ENCODE measurements at places on chromosomes 13 and 19. TPM values are rescaled to one million over a fixed set of nuclear protein-coding genes. Genes with fewer than 3 reads are reported as not detected.

DNA sequence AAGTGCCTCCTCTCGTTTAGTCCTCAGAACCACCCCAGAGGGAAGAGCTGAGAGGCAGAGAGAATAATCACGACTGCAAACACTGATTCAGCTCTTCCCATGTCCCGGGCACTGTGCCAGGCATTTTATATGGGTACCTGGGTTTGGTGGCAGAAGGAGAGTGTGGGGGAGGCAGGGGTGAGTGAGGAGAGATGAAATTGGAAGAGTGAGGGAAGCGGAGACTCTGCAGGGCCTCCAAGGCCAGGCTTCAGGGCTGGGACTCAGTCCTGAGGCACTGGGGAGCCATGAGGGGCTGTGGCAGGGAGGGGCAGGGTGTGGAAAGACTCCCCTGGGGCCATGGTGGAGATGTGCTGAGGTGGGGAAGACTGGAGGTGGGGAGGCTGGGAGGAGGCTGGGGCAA lies 8.7 kb downstream of the SYNGR4 start:
- no peak for DNase-seq

OR7A5 gene
- not detected for total RNA-seq

- DNase-seq: no peak
Observed at GRCh38 chr13:79084802-79085424, 321.1 kb downstream of the RBM26 start.

SIAH3 gene
- not detected for total RNA-seq

- no peak for DNase-seq
Observed at GRCh38 chr13:32278426-32278825, 36.7 kb downstream of the ZAR1L start.

- DNase-seq: no peak
Observed at GRCh38 chr19:1166872-1167573, 7.0 kb downstream of the SBNO2 start.

LDLR gene
- 22.1 TPM for total RNA-seq

DNA sequence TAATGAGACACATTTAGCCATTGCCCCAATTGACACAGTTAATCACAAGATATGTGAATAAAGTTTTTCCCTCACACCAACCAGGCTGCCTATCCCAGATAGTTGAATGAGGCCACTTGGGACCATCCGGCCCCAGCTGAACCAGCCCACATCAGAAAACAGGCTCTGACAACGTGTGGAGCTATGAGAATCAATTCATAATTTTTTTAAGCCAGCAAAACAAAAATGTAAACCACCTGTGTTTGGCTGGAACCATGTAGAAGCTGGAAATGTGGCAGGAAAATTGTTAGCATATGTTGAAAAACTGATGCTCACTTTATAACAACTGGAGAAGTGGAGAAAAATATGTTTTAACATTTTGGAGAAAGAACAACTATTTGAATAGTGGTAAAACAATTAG lies 1161.3 kb downstream of the SLITRK1 start:
- DNase-seq: no peak

DNA sequence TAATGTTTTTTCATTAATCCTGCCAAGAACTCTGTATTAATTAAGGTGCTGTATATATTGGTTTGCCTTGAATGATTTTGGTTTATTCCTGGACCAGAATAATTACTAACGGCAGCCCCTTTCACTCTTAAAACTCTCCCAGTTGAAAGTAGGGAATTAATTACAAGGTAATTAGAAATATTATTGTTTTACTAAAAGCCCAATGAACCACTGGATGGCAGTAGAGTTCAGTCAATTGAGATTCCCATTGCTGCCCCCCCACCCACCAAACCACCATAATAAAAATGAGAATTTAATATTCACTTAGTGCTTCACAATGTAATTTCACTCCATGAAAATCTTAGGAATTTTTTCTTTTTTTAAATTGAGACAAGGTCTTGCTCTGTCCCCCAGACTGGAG lies 13.7 kb downstream of the WBP4 start:
- no peak for DNase-seq

- DNase-seq: no peak
Observed at GRCh38 chr13:54165581-54166215, 1137.1 kb downstream of the OLFM4 start.

DNA sequence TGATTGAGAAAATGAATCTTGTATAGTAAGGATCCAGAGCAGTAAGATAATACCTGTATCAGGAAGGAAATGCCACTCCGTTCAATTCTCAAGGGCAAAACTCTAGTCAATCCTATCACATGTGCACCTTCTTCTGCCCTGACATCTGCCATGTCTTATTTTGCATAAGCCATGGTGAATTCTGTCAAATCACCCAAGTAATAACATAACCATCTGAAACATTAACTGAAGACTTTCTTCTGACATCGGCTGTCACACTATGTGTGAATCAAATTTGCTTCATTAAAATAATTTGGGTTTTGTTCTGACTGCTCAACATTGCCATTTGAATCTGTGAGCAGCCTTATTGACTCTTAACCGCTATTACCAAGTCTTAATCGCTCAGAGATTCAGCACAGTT lies 91.2 kb downstream of the PCDH9 start:
- no peak for DNase-seq

WDR83 gene
- total RNA-seq: 10.0 TPM

CGB1 gene
- total RNA-seq: not detected

- DNase-seq: no peak
Observed at GRCh38 chr13:104404325-104404724, 1338.1 kb upstream of the SLC10A2 start.

DNA sequence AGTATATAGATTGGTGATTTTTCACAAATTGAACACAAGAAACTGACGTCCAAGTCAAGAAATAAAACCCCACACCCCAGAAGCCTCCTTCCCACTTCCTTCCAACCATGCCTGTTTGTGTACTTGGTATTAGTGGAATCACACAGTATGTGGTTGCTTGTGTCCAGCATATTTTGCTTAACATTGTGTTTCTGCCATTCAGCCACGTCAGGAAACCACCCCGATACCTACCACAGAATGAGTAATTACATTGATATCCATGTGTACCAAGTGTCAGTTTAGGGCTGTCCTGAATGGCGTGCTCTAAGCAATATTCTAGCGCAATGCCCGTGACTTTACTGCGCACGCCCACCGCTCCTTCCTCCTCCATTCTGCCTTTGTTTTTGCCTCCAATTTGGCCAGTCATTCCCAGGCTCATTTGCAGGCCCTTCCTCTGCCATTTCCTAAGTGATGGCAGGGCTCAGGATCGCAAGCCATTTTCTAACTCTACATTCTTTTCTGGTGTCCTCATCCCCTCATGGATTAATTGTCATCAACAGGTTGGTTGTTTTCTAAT lies 25.9 kb upstream of the MPHOSPH8 start:
- no peak for DNase-seq

GRCh38 chr19:41915776-41916414 lies 12.4 kb downstream of the ERFL start:
- DNase-seq: no peak

JAK3 gene
- 6.2 TPM for total RNA-seq

DNA sequence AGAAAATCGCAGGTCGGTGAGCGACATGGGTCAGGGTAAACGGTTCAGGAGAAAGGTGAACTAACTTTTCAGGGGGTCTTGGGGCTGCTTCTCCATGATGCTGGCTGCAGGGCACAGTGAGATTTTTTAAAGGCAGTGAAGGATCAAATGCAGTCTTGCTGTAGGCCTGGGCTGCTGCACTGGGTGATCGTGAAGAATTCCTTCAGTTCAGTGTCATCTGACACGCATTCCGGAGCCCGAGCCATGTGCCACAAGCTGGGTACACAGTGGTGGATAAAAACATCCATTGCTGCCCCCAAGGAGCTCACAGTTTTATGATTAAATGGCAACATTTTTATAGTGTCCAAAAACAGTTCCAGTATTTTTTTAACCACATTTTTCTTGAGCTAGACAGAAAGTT lies 56.3 kb upstream of the GPR12 start:
- no peak for DNase-seq

- DNase-seq: no peak
Observed at GRCh38 chr13:67390462-67391086, 160.4 kb upstream of the PCDH9 start.

ZNF317 gene
- 13.8 TPM for total RNA-seq

DNA sequence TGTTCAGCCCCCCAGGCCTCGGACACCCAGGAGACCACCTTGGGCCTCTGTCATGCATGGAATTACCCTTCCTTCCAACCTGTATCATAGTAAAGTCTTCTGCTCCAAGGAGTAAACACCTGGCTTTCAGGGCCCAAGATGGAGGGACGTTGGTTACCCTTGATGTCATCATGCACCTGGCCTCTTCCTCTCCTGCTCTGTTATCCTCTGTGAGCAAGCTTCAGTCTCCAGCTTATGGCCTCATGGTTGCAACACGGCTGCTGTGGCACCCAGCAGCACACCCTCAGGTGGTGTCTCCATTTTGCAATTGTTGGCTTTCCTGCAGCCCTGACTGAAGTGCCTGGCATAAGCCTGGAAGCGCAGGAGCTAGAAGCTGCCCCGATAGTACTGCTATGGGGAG lies 4.0 kb upstream of the OVOL3 start:
- DNase-seq: no peak

PCDH17 gene
- 7.3 TPM for total RNA-seq

GRCh38 chr13:33353210-33353609 lies 67.7 kb upstream of the STARD13 start:
- peak; percentile 80 for DNase-seq

DNA sequence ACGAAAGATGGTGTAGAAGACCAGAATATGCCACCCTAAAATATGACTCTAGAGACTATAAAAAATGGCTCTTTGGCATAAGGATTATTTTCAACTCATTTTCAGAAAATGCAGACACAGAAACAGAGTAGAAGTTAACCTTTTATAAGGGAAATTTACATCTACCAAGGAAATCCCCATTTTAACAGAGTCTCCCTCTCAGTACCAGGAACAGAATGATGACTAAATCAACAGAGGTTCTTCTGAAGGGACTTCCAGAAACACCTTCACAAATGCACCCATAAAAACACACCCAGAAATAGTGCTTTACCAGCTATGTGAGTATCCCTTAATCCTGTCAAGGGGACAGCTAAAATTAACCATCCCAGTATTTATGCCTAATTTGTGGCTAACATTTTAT lies 29.1 kb downstream of the PLPP2 start:
- no peak for DNase-seq

ZNF442 gene
- total RNA-seq: 4.3 TPM

DNA sequence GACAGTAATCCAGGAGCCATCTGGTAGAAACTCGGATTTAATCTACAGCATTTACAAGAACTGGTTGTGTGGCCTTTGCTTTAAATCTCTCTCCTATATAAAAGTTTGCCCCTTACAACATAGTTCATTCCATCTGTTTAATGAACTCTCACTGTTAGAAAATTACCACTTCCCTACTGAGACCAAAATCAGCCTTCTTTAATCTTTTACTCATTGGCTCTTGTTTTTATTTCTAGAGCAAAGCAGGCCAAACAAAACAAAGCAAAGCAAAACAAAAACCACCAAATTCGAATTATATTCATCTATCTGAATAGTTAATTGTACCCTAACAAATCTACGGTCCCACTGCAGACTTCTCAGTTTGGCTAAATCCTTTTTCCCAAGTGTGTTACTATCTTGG lies 127.0 kb downstream of the UGGT2 start:
- no peak for DNase-seq

DNA sequence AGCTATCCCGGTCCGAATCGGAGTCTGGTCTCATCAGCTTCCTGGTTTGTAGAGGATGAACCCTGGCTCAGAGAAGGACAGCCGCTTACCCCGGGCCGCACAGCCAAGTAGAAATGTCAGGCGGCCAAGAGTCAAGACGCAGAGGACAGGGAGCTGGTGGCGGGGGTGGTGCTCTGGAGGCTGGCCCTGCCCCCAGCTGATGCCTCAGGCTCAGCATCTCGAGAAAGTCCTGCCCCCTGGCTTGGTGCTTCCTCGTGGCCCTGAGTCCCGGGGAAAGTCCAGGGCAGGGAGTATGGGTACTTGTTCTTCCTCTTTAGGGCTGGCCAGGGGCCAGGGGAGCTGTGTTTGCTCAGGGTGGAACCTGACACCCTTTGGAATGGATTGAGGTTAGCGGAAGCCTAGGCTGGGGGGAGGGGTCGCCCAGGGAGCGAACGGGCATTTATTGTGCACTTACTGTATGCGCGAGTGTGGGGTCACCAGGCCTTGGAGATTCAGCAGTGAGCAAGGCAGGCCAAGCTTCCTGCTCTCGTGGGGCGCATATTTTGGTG lies 2.2 kb downstream of the TJP3 start:
- DNase-seq: no peak

All from cardiac septum (tissue), 1 donor.